Pancreas (tissue), 10 donors: ENCODE measurements at places on chromosomes 7 and 10.

GRCh38 chr7:130288829-130289228 lies 4.1 kb upstream of the CPA4 start:
- H3K4me1 ChIP-seq: no peaks in the 10 kb centered on the region
- H3K27ac ChIP-seq: no peak overlapping the region
- no peak overlapping the region for H3K4me3 ChIP-seq

GRCh38 chr10:29563420-29564035 lies 71.2 kb downstream of the SVIL start:
- H3K27me3 ChIP-seq: no peaks in the 10 kb centered on the region
- H3K4me1 ChIP-seq: no peaks in the 10 kb centered on the region
- no peak overlapping the region for H3K4me3 ChIP-seq

GRCh38 chr7:144470078-144470477 lies 66.6 kb upstream of the NOBOX start:
- H3K36me3 ChIP-seq: no peaks in the 10 kb centered on the region
- H3K27ac ChIP-seq: no peak overlapping the region
- no peak for DNase-seq
- H3K4me3 ChIP-seq: no peak overlapping the region

DNA sequence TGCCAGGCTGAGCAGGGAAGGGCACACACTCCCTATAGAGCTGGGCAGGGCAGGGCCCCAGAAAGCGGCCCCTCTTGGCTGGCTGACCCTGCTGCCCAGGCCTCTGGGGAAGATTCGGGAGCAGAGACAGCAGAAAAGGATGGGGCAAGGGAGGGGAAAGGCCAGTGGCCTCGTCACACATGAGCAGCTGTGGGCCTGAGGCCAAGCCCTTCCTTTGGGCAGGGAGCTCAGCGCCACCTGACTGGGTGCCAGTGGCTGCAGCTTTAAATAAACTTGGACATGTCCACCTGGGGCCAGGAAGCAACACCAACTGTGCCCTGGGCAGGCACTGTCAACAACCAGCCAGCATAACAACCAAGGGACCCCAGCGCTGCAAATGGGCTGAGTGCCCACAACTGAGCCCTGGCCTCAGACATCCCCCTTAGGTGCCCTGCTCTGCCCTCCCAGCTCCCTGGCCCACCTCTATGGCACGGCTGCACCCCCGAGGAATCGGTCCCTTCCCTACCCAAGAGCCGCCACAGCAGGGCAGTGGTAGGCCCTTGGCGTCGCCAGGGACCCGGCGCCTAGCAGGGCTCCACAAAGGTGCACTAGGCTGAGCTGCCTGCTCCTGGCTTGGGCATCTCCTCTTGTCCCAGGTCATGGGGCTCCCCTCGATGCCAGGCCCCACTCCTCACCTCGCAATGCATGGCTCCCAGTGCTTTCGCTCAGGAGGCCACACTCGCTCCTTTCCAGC lies 2.6 kb downstream of the CAMK2B start:
- H3K4me1 ChIP-seq: no peaks in the 10 kb centered on the region
- H3K27me3 ChIP-seq: no peaks in the 10 kb centered on the region
- H3K4me3 ChIP-seq: no peak overlapping the region
- H3K36me3 ChIP-seq: no peaks in the 10 kb centered on the region
- no peak for DNase-seq
- no peak overlapping the region for H3K27ac ChIP-seq

DNA sequence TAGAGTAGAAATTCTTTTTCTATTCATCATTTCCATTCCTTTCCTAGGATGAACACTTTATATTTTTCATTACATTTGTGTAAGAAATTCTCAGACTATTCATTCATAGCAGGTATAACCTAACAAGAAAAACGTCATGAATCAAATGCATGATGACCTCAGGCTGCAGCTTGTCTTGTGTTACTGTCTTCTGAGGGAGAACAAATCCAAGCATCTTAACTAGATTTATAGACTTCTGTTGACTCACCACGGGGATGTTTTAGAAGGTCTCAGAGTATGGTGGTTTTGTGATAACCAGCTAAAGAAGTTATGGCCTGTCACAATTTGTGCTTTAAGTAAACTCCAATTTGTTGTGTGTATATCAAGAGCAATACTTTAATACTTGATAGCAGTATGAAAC lies 102.7 kb downstream of the ANKRD7 start:
- no peaks in the 10 kb centered on the region for H3K36me3 ChIP-seq
- H3K27me3 ChIP-seq: no peaks in the 10 kb centered on the region
- H3K27ac ChIP-seq: no peak overlapping the region
- no peak for DNase-seq
- H3K4me1 ChIP-seq: no peaks in the 10 kb centered on the region

DNA sequence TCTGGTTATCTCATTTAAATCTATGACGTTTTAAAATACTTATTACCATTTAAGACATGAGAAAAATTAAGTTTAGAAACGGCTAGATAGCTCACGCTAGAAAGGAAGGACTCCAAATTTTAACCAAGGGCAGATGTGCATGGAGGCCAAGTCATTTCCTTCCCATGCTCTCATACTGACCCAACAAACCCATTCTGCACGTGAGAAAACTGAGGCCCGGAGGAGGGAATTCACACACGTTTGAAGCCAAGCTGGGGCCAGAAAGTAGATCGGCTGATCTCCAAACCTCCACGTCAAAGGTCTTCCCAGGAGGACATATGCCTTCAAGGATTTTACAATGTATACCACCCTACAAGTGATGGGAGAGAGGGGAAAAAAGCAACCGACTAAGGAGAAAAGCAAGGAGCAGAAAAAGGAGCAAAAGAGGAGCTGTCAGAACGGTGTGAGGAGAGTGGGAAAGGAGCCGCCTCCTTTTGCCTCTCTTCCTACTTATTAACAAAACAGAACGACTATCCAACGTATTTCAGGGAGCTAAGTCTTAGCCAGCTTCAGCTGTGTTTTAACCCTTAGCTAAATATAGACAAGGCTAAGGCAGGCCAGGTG lies 645 bp upstream of the SIRT1 start:
- H3K36me3 ChIP-seq: no peaks in the 10 kb centered on the region
- H3K27ac ChIP-seq: peak overlapping the region; percentile 89
- peaks cover 14% of the 10 kb centered on the region for H3K4me1 ChIP-seq
- peak; percentile 23 for DNase-seq
- peak overlapping the region; percentile 53 for H3K4me3 ChIP-seq
